ENCODE measurements at places on chromosomes 7 and 10.

GRCh38 chr10:17756557-17757217 lies 4.7 kb downstream of the TMEM236 start:
- no peak overlapping the region for H3K4me3 ChIP-seq
- H3K27me3 ChIP-seq, result no peaks in the 10 kb centered on the region
- peaks cover 5% of the 10 kb centered on the region for H3K4me1 ChIP-seq
- DNase-seq, result no peak
- no peak overlapping the region for H3K27ac ChIP-seq
- no peaks in the 10 kb centered on the region for H3K36me3 ChIP-seq

GRCh38 chr10:21726601-21727225 lies 192.7 kb downstream of the MLLT10 start:
- H3K27ac ChIP-seq, result no peak overlapping the region
- H3K4me3 ChIP-seq, result no peak overlapping the region
- no peaks in the 10 kb centered on the region for H3K27me3 ChIP-seq
- H3K36me3 ChIP-seq, result peaks cover 22% of the 10 kb centered on the region

GRCh38 chr10:17001961-17002749 lies 127.5 kb downstream of the CUBN start:
- peaks cover 4% of the 10 kb centered on the region for H3K36me3 ChIP-seq
- H3K27me3 ChIP-seq, result peaks cover 4% of the 10 kb centered on the region
- DNase-seq, result peak; percentile 47

GRCh38 chr7:35019179-35019729 lies 18.0 kb downstream of the DPY19L1 start:
- peaks cover 2% of the 10 kb centered on the region for H3K4me1 ChIP-seq
- no peak overlapping the region for H3K27ac ChIP-seq
- no peak for DNase-seq
- no peaks in the 10 kb centered on the region for H3K27me3 ChIP-seq

- H3K27me3 ChIP-seq, result no peaks in the 10 kb centered on the region
- peak overlapping the region; percentile 43 for H3K4me3 ChIP-seq
- H3K4me1 ChIP-seq, result peaks cover 31% of the 10 kb centered on the region
- H3K36me3 ChIP-seq, result peaks cover 16% of the 10 kb centered on the region
- peak overlapping the region; percentile 95 for H3K27ac ChIP-seq
- DNase-seq, result peak; percentile 42
These were observed 595.9 kb downstream of the DNAJB6 start for GRCh38 chr7:157932498-157933218.

GRCh38 chr7:26326211-26326610 lies 34.5 kb downstream of the SNX10 start:
- H3K4me3 ChIP-seq, result no peak overlapping the region
- no peak overlapping the region for H3K27ac ChIP-seq
- peaks cover 19% of the 10 kb centered on the region for H3K36me3 ChIP-seq
- H3K27me3 ChIP-seq, result no peaks in the 10 kb centered on the region
- no peak for DNase-seq

- DNase-seq, result no peak
- H3K27me3 ChIP-seq, result peaks cover 24% of the 10 kb centered on the region
- H3K36me3 ChIP-seq, result no peaks in the 10 kb centered on the region
- no peaks in the 10 kb centered on the region for H3K4me1 ChIP-seq
- H3K4me3 ChIP-seq, result no peak overlapping the region
- H3K27ac ChIP-seq, result no peak overlapping the region
These were observed 220.8 kb upstream of the CELF2 start for GRCh38 chr10:10796774-10797415.

GRCh38 chr7:87831097-87831496 lies 45.1 kb downstream of the SLC25A40 start:
- no peaks in the 10 kb centered on the region for H3K4me1 ChIP-seq
- peaks cover 20% of the 10 kb centered on the region for H3K36me3 ChIP-seq
- no peak for DNase-seq
- H3K27me3 ChIP-seq, result no peaks in the 10 kb centered on the region

- H3K27ac ChIP-seq, result no peak overlapping the region
- H3K36me3 ChIP-seq, result no peaks in the 10 kb centered on the region
- no peaks in the 10 kb centered on the region for H3K4me1 ChIP-seq
- no peaks in the 10 kb centered on the region for H3K27me3 ChIP-seq
These were observed 43.1 kb downstream of the NKX6-2 start for GRCh38 chr10:132742837-132743194.

- H3K36me3 ChIP-seq, result no peaks in the 10 kb centered on the region
- no peaks in the 10 kb centered on the region for H3K27me3 ChIP-seq
- no peak for DNase-seq
- no peaks in the 10 kb centered on the region for H3K4me1 ChIP-seq
- no peak overlapping the region for H3K4me3 ChIP-seq
These were observed 554.8 kb downstream of the SORCS1 start for GRCh38 chr10:106609470-106610266.

- no peaks in the 10 kb centered on the region for H3K27me3 ChIP-seq
- peak overlapping the region; percentile 95 for H3K27ac ChIP-seq
- H3K4me1 ChIP-seq, result peaks cover 91% of the 10 kb centered on the region
- DNase-seq, result no peak
- H3K36me3 ChIP-seq, result peaks cover 31% of the 10 kb centered on the region
- H3K4me3 ChIP-seq, result peak overlapping the region; percentile 86
These were observed 6.5 kb downstream of the TSPAN14 start for GRCh38 chr10:80460399-80461207.

GRCh38 chr7:149625947-149626392 lies 128.4 kb upstream of the ZNF746 start:
- no peak overlapping the region for H3K27ac ChIP-seq
- peaks cover 8% of the 10 kb centered on the region for H3K27me3 ChIP-seq
- no peak overlapping the region for H3K4me3 ChIP-seq
- no peak for DNase-seq
- H3K4me1 ChIP-seq, result peaks cover 30% of the 10 kb centered on the region

DNA sequence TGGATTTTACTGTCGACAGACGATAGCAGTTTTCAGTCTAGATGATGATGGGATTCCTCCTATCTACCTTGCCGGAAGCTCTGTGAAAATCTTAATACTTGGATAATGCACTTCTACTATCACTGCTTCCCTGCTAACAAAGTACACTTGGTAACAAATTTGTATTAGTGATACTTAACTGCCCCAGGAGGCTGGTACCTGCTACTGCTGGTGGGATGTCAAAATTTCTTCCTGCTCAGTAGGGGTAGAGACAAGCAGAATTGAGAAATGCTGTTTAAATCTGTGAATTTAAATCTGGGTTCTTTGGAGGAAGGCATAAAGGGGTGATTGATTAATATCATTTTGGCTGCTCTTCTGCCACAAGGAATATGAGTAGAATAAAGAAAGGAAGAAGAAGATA lies 99.8 kb upstream of the STRIP2 start:
- H3K36me3 ChIP-seq, result no peaks in the 10 kb centered on the region
- no peak overlapping the region for H3K4me3 ChIP-seq
- H3K27me3 ChIP-seq, result no peaks in the 10 kb centered on the region
- H3K27ac ChIP-seq, result no peak overlapping the region

DNA sequence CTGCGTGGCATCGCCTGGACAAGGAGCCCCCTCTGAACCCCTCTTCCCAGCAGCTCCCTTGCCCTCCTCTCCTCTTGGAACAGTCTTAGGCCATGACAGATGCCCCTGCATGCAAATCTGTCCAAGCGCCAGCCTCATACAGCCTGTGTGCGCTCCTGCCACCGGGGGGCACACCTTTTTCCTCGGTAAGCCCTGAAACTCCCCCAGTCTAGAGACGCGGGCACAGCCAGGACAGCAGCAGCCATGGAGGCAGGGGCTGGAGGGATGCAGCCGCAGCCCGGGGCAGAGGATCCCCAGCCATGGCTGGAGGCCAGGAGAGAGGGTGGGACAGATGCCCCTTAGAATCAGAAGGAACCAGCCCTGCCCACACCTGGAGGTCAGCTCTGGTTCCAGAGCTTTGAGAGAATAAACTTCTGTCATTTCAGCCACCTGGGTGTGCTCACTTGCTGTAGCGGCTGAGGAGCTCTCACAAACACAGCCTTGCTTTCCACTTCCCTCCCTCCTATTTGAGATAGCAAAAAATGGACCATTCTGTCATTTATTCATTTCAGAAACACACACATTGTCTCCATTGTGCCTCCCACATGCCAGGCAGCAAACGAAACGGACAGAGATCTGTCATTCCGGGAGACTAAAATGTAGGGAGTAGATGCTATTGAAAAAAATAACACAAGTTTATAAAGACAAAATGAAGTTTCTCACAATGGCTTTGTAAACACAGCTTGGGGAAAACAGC lies 241.5 kb downstream of the WDR37 start:
- no peak overlapping the region for H3K4me3 ChIP-seq
- DNase-seq, result peak; percentile 16
- no peaks in the 10 kb centered on the region for H3K36me3 ChIP-seq
- no peak overlapping the region for H3K27ac ChIP-seq

- no peaks in the 10 kb centered on the region for H3K36me3 ChIP-seq
- H3K4me3 ChIP-seq, result no peak overlapping the region
- no peak overlapping the region for H3K27ac ChIP-seq
- H3K4me1 ChIP-seq, result no peaks in the 10 kb centered on the region
- H3K27me3 ChIP-seq, result no peaks in the 10 kb centered on the region
- no peak for DNase-seq
These were observed 364.7 kb upstream of the POM121L12 start for GRCh38 chr7:52670608-52671225.

- no peak overlapping the region for H3K27ac ChIP-seq
- H3K4me3 ChIP-seq, result no peak overlapping the region
- H3K4me1 ChIP-seq, result peaks cover 23% of the 10 kb centered on the region
- no peak for DNase-seq
These were observed 8.5 kb upstream of the TMEM270 start for GRCh38 chr7:73852500-73852899.

DNA sequence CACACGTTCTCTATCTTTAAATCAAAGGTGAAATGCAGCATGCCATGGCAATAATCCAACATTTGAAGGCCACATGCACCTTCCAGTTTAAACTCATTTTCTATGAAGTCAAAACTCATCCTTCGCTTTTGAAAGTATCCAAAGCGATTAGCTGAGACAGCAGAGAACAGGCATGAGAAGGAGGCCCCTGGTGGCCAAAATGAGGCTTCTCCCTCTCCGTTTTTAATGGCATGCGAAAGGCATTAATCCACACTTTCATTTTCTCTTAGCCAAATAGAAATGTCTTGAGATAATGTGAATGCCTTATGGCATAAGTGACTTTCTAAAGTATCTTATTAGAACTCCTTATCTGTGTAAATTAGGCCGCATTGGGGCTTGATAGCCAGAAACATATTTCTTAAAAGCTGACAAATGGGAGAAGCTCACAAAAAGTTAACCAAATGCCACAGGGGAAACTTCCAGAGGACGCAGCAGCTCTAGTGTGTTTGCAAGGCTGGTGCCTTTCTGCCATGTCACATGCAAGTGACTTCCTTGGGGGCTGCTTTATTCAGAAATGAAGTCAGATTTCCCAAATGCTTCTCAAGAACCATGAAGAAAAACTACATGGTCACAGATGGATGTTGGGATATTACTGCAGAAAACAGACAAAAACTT lies 1189.6 kb downstream of the SORCS1 start:
- no peak for DNase-seq
- no peaks in the 10 kb centered on the region for H3K27me3 ChIP-seq
- H3K4me1 ChIP-seq, result no peaks in the 10 kb centered on the region
- no peak overlapping the region for H3K27ac ChIP-seq

DNA sequence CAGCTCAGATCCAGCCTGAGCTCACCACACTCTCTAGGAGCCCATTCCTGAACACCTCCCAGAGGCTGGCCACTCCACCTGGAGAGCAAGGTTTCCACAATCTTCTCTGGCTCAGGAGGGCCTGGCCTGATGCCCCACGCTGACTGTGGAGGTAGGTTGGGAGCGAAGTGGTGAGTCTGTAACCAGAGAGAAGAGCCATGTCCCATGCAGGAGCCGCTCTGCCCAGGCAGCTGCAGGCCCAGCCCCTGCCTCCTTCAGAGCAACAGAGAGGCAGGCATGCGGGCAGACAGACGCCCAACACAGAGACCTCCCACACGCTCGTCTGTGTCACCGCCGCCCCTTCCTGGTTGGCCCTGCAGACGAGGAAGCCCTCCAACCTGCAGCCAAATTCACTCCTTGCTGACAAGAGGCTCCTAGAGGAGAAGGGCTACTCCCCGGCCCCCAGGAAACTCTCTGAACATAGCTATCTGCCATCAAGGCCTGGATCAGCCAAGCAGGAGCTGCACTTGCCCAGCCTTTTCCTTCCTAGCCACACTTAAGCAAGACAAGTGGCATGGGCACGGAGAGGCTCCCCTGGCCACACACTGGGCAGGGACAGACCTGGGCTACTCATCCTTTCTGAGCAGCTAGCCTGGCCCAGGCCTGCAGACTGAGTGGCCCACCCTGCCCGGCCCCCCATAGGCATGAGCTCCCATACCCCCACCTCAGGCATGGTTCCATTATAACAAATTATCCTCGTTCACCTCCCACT lies 101.9 kb downstream of the GRID1 start:
- H3K27me3 ChIP-seq, result peaks cover 14% of the 10 kb centered on the region
- H3K27ac ChIP-seq, result no peak overlapping the region
- H3K4me1 ChIP-seq, result no peaks in the 10 kb centered on the region

- DNase-seq, result no peak
- H3K27me3 ChIP-seq, result no peaks in the 10 kb centered on the region
- no peak overlapping the region for H3K4me3 ChIP-seq
- H3K36me3 ChIP-seq, result no peaks in the 10 kb centered on the region
- H3K27ac ChIP-seq, result no peak overlapping the region
These were observed 4.4 kb downstream of the CALML3 start for GRCh38 chr10:5528989-5529701.

- no peaks in the 10 kb centered on the region for H3K4me1 ChIP-seq
- no peaks in the 10 kb centered on the region for H3K27me3 ChIP-seq
- no peak for DNase-seq
- H3K4me3 ChIP-seq, result no peak overlapping the region
- no peaks in the 10 kb centered on the region for H3K36me3 ChIP-seq
- no peak overlapping the region for H3K27ac ChIP-seq
These were observed 295.0 kb downstream of the BICC1 start for GRCh38 chr10:58807629-58808022.

DNA sequence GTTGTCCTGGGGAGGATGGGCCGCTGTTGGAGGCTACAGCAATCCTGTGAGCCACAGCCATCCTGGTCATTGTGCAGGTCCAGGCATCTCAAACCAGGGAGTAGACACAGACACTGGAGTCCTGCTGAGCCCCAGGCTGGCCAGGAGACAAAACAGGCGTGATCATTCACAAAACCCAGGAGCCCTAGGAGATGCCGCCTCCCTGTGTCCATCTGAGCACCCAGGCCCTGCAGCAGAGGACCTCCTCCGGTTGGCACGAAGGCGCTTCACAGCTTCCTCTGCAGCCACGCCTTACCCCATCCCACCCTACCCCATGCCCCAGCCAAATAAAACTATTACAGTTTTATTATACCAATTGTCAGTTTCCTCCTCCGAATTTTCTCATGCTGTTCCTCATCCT lies 183.6 kb downstream of the PLXNA4 start:
- H3K27me3 ChIP-seq, result peaks cover 3% of the 10 kb centered on the region
- no peaks in the 10 kb centered on the region for H3K4me1 ChIP-seq
- no peak overlapping the region for H3K27ac ChIP-seq
- H3K4me3 ChIP-seq, result no peak overlapping the region

DNA sequence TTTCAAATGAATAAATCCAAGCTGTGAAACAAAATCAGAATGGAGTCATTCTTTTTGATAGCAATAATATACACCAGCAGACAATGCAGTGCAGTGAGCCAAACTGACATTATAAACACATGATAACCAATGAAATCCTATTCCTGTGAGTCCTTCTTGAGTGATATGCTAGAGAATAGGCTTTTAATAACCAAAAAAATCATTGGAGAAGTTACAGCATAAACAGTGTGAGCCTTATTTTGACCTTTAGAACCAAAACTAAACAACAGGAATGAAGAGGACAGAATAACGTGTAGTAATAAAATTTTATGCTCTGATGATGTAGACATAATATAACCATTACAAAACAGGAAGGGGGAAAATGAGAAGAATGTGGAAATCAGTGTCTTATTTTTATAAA lies 8.7 kb downstream of the HUS1 start:
- H3K27ac ChIP-seq, result no peak overlapping the region
- no peak for DNase-seq
- no peak overlapping the region for H3K4me3 ChIP-seq
